ENCODE measurements at places on chromosomes 2 and 18.

DNA sequence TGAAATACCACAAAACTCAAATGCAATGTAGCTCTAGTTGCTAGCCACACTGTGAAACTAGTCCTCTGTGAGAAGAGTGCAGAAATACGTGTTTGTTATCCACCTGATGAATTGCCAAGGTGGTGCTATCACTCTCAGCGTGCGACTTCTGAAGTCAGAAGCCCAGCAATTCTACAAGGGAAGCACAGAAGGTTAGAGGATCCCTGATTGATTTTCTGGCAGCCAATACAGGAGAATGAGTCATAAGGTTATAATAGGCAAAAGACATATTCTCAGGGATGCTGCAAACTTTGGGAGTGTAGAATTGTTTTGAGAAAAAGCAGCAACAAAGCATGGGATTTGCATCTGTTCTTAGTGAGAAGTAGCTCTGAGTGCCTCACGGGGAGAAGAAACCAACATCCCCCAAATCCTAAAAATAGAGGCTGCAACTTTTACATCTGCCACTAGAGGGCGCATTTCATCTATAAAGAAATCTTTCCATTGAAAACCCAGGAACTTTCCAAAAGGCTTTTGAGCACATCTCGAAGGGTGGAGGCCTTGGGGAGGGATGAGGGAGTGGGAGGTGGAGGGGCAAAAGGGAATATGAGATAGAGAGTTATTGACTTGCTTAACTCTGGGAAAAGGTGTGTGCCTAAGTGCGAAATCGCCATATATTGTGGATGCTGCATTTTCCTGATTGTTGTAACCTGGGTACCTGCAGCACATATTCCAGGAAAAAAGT, 78.0 kb downstream of the TMEM182 start:
- peak; percentile 35 for DNase-seq

DNA sequence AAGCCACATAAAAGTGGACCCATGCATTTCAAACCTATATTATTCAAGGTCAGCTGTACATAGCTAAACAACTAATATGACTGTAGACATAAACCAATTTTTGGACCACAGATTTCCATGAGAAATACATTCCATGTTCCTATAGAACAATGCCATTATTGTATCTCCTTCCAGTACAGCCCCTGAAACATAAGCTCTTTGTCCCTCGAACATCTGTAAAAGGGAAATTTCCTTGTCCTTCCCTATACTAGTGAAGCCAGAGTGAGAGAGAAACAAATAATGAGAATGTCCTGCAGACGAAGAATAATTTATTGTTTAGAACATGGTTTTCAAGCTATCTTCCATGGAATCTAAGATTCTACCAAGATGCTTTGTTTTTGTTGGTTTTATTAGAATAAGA, 75.3 kb downstream of the GORASP2 start:
- no peak for DNase-seq

DNA sequence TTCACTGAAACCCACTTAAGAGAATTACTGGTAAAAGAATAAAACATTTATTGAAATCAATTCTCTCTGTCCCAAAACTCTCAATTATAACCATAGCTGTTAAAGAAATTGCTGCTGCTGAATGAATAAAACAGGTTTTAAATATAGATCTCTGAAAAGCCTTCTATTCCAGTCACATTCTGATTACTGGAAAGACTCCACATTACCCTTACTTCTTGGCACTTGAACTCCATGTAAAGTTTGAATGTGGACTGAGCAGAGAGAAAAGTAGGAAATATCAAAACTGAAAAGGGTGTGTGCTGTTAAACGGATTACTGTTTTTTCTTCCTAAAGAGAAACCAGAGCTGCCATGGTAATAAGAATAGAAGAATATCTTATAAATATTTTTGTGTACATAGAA, 655.3 kb upstream of the SETBP1 start:
- DNase-seq: no peak

DNA sequence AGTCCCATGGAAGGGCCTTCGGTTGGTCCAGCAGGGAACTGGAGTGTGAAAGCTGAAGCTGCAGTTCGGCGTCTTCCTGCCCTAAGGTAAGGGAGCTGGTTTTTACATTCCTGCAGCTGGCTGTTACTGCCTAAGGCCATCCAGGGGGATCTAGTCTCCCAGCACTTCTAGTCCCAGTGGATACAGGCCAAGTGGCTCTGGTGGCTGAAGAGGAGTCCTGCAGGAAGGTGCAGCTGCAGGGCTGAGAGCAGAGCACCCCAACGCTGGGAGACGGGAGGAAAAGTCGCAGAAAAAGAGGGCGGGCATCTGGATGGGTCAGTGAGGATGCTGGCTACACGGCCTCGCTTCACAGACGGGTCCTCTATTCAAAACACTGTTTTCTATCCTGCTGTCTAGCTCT, 225.0 kb upstream of the HS6ST1 start:
- no peak for DNase-seq

DNA sequence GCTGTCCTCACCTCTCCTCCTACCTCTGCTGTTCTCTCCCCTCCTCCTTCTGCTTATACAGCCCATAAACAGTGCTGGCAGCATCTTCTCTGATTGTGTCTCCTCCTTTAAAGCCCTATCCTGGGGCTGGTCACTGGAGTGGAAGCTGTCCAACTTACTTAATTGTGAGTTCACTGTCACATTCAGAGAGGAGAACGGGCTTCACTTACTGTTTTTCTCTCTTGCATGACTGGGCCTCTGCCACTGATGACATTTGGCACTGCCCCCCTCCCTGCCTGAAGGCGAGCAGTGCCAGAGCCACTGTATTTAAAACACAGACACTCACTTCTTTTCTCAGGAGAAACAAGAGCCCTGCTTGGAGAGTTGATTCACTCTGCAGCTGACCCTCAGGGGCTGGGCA, 12.3 kb downstream of the GAD1 start:
- no peak for DNase-seq

All from right lung (tissue), 10 donors.